ENCODE measurements at places on chromosomes 2 and 18.
A peak's percentile ranks its signal among the peaks of the same experiment; 100 is the strongest.

DNA sequence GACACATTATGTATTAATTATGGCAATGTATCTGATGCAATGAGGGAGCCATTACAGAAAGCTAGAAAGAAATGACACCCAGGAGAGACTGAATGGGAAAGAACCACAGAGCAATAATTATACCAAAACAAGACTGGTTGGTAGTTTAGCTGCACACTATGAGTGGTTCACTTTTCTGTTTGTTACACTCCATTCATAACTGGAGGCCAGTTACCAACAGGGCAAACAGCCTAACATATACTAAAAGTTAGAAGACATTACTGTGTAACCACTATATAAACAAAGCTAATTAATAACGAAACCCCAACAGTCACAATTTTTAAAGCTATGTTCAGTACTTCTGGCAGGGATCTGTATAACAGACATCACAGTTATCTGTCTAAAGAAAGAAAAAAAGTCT, 49.4 kb downstream of the NBAS start:
- no peak for DNase-seq

- peak; percentile 63 for DNase-seq
These were observed 177.8 kb upstream of the RGPD4 start for GRCh38 chr2:107648781-107649404.

DNA sequence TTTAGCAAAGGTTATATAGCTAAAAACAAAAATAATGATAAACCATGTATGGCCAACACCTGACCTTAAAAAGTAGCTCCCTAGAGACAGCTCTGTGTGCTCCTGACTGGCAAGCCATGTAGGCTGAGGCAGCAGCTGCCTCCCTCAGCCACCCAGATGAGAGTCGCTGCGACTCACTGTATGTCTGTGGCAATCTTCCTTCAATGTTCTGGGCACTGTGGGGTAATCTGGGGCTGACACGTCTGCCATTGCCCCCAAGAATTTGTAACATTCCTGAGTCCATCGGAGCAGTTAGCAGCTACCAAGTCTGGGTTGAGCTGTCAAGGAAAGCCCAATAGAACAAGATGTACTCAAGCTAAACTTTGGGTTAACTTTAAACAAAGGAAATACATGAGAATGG, 106.4 kb upstream of the DAPL1 start:
- DNase-seq = no peak

GRCh38 chr18:48974304-48975119, 23.7 kb upstream of the SMAD7 start:
- DNase-seq = peak; percentile 81

DNA sequence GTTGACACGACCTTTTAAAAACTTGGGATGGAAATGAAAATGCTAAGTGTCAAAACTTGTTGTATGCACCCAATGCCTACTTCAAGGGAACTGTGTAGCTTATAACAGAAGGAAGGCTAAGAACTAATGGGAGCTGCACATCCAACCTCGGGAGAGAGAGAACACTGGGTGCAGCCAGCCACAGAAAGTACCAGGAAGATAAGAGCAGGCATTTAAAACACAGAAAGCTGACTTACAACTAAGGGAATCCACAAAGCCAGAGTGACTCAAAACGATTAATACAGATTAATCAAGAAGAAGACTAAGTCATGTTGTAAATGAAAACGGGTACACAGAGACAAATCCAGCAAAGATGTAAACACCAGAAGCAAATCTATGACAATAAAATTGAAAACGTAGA, 113.4 kb downstream of the HDAC4 start:
- no peak for DNase-seq

DNA sequence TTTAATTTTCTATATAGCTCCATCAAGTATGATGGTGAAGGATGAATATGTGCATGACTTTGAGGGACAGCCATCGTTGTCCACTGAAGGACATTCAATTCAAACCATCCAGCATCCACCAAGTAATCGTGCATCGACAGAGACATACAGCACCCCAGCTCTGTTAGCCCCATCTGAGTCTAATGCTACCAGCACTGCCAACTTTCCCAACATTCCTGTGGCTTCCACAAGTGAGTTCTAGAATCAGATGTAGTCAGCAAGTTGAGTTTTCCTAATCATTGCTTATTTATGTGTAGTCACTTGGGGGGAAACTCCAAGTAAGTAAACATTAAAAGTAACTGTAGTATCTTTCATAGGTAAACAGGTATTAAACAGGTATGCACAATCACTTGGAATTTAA, 24.8 kb downstream of the SMAD4 start:
- no peak for DNase-seq

GRCh38 chr2:153477636-153478288, 800 bp downstream of the RPRM start:
- peak; percentile 90 for DNase-seq

DNA sequence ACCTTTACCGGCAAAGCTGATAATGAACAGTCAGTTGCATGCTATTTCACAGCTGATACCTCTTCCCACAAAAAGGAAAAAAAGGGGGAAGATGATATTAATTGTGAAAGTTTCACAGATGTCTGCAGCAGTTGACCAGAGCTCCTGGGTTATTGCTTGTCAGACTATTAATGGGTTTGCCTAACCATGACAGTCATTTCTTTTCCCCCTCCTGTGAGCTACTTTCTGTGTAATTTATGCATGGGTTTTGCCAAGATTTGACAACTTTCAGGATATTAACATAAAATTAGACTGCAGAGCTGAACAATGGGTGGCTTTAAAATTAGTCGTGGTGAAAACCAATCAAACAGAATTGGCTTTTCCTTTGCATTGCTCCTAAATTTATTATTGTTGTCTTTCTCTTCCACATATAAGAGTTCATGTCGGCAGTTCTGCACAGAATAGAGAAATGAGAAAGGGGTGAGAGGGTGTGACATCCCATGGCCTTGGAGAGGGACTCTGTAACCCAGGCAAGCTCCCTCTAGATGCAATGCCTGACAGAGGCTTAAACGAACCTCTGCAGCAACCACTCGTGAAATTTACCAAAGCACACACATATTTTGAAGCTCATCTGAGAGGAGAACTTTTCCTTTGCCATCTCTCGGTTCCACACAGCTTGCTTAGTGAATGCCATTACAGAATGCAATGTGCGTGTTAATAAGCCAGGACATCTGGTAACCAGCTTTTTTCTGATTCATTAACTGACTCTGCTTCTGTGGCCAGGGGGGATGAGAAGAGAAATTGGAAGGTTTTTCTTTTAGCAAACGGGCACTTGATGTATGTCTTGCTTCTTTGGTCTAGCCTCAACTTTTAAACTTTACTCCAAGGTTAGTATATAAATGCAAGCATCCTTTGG, 82.2 kb upstream of the ITGA4 start:
- no peak for DNase-seq

GRCh38 chr18:49630246-49630699, 68.4 kb downstream of the LIPG start:
- peak; percentile 18 for DNase-seq

- DNase-seq = no peak
These were observed 96.6 kb upstream of the NRP2 start for GRCh38 chr2:205585449-205586383.

- DNase-seq = no peak
These were observed 146.1 kb downstream of the HAUS1 start for GRCh38 chr18:46250084-46250811.

DNA sequence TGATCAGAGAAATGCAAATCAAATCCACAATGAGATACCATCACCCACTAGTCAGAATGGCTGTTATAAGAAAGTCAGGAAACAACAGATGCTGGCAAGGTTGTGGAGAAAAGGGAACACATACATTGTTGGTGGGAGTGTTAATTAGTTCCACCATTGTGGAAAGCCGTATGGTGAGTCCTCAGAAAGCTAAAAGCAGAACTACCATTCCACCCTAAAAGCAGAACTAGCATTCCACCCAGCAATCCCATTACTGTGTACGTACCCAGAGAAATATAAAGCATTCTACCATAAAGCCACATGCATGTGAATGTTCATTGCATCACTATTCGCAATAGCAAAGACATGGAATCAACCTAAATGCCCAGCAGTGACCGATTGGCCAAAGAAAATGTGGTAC, 60.7 kb downstream of the ANKRD62 start:
- DNase-seq = no peak

DNA sequence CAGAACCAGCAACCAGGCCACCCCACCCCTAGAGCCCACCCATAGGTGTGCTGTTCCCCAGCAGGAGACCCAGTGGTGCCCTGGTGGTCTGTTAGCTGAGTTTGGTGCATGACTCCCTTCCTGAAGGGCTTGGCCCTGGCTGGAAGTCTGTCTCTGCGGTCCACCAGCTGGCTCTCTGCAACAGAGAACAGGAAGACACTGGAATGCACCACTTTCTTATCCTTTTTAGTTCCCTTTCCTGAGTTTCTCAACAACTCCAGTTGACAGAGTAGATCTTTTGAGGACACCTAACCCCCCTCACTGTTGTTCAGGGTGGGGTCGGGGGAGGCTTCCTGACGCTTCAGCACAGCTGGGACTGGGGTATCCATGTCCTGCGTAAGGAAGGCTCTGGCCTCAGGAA, 11.9 kb upstream of the RPL37A start:
- no peak for DNase-seq

DNA sequence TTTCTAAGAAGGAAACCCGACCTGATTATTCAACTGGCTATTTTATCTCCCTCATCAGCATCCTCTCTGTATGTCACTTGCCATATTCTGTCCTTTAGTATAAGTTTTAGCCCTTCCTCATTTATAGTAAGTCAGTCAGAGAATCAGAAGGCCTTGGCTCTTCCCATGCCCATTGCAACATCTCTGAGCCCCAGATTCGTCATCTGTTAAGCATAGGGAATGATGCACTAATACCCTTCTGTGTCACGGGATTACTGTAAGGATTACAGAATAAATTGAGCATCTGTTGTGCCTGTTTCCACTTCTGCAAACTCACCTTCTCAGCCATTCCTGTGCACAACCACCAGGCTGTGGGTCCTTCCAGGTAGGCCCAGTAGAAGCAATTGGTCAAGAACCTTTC, 258.1 kb upstream of the RAB12 start:
- no peak for DNase-seq

DNA sequence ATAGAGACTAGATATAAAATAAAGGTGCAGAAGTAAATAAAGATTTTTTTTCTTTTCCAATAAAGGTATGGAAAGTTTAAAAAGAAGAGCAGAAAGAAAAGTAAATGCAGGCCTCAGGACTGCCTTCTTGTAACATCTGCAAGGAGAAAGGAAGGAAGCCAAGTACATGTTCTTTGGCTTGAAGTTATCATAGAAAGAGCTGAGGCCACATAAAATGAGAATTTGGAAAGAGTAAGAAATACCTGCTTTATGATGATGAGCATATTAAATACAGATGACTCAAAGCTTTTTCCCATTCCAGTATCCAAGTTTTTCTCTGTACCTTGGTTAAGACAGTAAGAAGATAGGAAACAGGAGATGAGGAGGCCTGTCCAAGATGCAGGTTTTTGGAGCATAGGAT, 25.3 kb upstream of the UBE2E3 start:
- DNase-seq = no peak

DNA sequence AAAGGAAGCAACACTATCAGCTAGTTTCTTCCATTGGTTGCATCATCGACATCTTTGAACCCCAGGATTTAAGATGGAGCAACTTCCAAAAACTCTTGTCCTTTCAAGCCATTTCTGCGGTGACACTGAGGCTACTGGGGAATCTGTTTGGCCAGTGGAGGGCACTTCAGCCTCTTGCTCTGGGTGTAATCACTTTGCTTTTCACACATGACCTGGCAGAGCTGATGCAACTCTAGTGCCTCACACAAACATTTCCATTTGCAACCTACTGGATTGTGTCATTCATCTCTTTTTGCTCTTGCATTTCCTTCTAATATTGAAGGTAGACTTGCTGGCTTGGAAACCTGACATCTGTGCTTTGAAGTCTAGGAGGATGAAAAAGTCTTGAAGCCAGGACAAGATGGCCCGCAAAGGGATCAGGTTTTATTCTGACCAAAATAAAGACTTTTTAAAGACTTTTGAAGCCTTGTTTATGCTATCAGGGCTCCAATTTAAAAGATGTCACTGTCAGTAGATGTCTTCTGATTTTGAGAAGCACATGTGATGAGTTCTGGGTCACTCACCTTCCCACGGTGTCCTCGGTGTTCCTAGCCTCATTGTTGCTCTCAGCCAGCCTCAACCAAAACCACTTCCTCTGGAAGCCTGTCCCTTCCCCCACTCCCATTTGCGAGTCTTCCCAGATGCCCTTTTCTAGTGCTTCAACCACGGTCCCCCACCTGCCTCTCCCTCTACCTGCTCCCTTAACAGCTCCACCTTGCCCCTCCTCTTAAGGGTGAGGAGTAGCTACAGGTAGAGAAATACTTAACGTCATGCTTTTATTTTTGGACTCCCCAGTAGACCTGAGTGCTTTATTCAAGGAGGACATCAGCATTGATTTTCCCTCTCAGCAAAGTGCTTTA, 69.7 kb upstream of the KCNE4 start:
- DNase-seq = peak; percentile 78

DNA sequence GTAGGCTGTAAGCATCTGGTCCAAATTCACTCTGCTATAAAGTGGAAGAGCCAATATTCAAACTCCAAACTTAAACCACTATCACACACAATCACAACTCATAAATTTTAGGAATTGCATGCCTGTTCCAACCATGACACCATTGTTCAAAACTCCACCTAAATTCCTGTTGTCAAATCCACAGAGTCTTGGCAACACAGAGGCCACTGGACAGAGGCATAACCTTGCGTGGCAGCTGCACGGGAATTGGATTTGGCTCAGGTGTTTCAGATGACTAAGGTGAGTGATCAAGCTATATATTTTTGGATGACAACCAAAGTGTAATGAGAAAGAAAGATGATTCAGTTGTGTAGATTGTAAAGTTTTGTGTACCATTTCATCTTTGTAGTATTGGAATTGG, 422.7 kb upstream of the TNP1 start:
- DNase-seq = no peak

DNA sequence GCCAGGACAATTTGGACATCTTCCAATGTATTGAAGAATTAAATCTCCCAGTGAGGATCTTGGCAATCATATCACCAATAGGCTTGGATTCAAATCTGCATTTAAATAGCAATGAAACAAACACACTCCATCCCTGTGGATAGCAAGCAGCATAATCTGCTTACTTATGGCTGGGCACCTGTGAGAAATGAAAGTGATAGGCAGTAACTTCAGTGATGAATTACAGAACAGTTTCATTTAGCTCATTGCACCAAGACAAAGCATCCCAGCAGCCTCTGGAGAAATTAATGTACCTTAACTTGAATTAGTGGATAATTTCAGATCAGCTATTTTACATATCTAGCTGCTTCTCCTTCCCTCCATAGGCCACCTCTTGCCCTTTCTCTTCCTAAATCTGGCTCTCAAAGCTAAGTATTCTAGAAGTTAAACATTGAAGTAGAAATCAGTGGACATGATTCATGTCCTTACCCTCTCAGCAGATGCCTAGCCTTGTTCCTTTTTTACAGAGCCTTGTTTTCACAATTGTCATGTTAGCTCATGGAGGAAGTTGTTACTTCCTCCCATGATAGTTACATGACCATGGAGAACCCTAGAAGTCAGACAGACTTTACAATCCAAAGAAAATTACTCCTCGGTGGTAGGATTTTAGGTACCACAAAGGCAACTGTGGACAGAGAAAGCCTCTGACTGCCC, 88.5 kb upstream of the TACR1 start:
- no peak for DNase-seq

GRCh38 chr2:32847734-32848133, 99.0 kb upstream of the LTBP1 start:
- DNase-seq = no peak
